ENCODE measurements at places on chromosomes 5 and 9.

DNA sequence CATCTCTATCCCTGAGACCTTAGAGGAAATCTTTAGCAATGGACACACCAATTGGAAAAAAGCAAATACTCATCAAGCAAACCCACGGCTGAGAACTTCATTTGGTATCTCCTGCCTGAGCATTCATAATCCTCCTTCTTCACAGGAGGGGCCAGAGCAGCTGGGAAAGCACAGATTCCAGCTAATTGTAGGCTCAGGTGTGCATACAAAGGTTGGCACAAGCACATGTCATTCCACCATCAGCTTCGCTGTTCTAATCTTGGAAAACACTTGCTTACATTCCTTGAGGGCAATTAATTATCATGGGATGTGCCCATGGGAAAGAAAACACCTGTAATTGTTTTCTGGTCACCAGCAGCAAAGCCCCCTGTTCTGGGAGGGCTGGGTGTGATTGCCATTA is 376.6 kb downstream of the SPOCK1 start:
- DNase-seq: no peak

GRCh38 chr5:132877938-132878337 is 4.5 kb downstream of the LEAP2 start:
- no peak for DNase-seq

DNA sequence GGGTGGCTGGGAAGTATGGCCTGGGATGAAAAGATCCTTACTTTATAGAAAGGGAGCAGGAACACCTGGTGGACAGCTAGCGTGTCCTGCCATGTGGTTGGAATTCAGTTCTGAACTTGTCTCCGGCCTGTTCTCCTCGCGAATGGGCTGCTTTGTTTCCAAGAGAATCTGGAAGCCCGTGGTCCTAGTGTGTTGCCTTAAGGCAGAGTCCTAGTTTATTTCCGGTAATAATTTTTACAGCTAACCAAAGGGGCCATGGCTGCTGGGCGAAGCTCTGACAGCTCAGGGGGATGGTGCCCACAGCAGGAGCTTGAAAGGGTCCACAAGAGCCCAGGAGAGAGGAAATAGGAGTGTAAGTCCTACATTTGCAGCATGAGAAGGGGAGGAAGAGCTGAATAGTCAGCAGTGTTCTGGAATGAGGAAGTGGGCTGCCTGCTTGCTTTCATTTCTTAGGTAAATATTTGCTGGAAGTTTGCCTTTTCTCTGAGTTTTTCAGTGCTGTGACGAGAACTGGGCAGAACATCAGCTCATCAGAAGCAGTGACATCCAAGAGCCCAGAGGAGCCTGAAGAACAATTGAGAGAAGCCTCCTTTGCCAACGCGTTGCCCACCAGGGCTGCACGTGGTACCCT is 13.1 kb upstream of the IGFBPL1 start:
- peak; percentile 23 for DNase-seq

DNA sequence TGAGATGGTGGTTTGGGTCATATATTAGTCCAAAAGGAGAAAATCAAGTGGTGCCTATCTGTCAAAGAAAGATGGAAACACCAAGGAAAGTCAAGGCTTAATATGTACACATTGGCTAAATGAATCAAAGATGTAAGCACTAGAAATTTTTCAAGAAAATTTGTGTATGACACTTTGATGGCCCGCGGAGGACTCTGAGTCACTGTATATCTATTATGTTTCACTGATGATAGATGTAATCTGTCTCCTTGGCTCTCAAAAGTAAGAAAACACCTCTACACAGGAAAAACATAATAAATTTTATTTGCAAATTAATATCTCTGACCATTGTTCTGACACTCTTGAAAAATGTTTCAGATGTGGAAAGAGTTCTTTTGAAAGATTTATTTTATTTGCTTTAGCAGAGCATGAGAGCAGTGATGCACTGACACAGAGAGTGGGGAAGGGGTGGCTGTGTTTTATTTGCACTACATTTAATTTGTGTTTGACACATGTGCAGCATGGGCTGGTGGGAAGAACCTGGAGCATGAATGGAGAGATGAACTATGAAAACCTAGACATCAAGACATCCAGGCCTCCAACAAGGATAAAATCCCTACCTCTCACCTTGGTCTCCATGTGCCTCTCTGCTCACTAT is 180.8 kb upstream of the GAS1 start:
- no peak for DNase-seq

GRCh38 chr5:166004006-166004405 is 2287.4 kb upstream of the WWC1 start:
- no peak for DNase-seq

DNA sequence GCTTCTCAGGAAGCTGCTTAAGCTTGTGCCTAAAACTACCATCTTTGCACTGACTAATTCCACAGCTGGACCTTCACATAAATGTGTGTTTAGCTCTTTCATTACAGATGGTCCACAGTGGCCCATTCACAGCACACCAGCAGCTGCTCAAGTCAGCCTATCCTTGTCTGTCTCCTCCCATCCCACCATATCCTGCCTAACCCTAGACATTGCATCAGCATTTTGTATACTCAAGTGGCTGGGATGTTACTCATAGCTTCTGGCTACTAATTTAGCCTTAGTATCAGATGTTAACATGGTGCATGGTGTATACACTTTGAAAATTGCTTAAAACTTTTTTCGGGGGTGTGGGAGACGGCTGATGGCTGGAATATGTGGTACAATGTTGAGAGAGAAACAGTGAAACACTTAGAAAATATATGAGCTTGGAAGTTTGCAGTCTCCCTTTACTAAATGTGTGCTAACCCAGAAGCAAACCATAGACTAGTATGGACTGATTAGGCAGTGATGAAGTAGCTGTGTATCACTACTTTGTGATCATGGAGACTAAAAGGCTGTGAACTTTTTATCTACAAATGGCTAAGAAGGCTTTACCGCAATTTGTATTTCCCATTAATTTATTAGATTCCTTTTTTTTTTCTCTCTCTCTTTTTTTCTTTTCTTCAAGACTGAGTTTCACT is 83.1 kb downstream of the JMY start:
- DNase-seq: peak; percentile 3

DNA sequence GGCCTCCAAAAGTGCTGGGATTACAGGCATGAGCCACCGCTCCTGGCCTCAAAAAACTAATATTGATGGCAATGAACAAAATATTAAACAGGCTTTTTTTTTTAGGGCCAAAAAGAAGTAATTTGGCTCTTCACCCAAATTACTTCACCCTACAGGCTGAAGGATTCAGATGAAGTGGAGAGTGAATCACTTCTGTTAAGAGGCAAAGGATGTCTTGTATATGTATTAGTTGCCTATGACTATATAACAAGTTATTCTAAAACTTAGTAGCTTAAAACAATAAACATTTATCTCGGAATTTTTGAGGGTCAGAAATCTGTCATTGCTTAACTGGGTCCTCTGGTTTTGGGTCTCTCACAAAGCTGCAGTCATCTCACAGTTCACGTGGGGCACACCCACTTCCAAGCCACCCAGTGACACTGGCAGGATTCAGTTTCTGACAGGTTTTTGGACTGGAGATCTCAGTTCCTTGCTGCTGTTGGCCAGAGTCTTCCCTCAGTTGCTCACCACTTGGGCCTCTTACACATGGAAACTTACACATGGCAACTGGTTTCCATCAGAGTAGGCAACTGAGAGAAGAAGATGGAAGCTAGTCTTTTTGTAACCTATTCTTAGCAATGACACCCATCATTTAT is 66.7 kb downstream of the IQGAP2 start:
- DNase-seq: peak; percentile 46

DNA sequence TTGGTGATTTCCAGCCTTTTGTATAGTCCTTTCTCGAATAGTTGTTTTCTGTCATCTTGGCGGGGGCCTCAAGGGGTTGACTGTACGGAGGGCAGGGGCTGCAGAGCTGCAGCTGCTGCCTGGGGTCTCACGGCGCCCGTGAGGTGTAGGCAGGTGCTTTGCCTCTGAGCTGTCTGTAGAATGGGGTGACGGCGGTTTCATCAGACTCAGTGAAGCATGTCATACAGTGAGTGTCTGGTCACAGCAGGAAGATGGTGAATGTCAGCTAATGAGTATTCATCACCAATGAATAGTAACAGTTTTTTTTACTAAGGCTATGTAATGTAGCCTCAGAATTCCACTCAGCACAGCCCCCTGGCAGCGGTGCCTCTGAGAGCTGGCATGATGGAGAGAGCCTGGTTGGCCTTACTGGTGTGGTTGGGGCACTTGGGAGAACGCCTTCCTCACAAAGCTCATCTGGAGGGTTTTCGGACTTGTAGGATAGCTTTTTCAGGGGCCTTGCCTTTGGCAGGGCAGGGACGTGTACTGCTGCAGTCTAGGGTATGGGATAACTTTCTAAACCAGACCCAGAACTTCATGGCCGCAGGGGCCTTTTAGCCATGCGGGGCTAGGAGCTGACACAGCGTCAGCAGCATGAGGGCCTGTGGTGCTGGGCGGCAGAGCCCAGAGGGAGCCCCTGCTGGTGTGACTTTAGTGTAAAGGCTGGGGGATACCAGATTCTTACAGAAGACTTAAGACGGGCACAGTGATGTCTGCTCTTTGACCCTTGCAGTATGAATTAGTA is 15.0 kb downstream of the TENT4A start:
- DNase-seq: no peak

GRCh38 chr9:86953181-86953580 is 5.9 kb upstream of the GAS1 start:
- DNase-seq: no peak

- no peak for DNase-seq
These were observed 38.5 kb upstream of the OR2S2 start for GRCh38 chr9:35996358-35996970.

GRCh38 chr9:37324261-37324683 is 98.2 kb upstream of the GRHPR start:
- no peak for DNase-seq

GRCh38 chr9:124870723-124871122 is 8.8 kb downstream of the ARPC5L start:
- no peak for DNase-seq

DNA sequence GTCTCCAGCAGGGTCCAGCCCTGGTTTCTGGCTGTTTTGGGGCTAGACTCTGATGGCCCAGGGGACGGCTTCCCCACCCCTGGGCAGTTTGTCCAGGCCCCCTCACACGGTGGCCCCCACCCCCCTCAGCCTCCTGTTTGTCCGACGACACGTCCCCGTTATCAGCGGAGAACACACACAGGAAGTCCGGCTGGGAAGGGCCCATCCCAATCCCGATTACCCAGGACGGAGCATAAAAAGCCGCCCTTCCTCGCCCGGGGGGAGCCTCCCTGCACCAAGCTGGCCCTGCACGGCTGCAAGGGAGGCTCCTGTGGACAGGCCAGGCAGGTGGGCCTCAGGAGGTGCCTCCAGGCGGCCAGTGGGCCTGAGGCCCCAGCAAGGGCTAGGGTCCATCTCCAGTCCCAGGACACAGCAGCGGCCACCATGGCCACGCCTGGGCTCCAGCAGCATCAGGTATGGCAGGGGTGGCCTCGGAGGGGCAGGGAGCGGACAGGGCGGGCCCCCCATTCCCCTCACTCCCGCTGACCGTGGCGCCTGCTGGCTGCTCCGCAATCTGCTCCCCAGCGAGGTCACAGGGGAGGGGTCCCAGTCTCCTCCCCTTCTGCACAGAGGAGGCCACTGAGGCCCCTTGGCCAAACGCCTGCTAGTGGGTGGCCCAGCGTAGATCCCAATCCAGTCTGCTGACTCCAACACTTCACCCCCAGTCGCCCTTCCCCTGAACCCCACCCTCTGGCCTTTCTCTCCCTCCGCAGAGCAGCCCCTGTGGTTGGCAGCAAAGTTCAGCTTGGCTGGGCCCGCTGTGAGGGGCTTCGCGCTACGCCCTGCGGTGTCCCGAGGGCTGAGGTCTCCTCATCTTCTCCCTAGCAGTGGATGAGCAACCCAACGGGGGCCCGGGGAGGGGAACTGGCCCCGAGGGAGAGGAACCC is at the start of gene EGFL7:
EGFL7 (plus strand) TSS at position 261 of the 926 bp plus-strand sequence. CDS start 5,367 bp downstream, outside the sequence.
- DNase-seq: no peak

- peak; percentile 90 for DNase-seq
These were observed 57.9 kb downstream of the DOCK8 start for GRCh38 chr9:272251-273213.

GRCh38 chr9:9045072-9045471 is 1245.5 kb upstream of the DMAC1 start:
- no peak for DNase-seq

DNA sequence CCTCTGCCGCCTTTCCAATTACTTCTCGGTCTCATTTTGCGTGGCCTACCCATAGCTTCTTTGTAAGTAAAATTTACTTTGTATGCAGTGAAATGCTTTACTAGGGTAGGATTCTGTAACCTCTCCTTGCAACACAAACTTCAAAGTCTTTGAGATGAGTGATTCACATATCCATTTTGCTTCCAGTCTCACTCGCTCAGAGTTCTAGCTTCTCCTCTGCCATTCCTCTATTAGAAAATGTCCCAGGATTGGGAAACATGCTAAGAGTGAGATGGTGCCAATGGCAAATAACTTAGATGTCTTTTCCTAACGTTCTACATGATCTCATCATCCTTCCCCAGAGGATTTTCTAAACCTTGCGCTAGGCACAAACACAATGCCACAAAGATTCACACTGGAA is 270.5 kb upstream of the SLC30A5 start:
- DNase-seq: no peak

DNA sequence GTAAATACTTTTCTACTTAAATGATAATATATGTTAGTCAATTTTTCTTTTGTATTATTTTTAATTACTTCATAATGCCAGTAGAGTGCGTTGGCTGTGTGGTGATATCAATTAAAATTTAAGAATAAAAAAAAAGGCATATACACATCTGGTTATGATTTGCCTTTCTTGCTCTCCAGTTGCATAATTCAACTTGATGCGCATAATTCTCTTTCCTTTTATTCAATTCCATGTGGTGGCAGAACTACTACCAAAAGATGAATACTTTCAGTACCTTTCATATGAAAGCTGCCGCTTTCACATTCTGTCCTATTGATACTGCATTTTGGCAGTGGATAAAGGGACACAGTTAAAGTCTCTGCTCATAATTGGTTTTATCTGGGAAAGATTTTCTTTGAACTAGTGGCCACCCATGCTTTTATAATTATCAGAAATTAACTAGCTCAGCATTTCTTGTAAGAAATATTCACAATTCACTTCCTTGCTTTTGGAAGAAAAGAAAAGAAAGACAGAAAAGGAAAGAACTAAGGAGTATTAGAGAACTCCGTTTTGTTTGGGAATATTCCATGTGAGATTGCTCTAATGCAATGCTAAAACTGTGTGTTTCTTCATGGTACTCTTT is 12.3 kb upstream of the ADGRV1 start:
- no peak for DNase-seq

GRCh38 chr5:81601919-81602318 is 149.0 kb downstream of the SSBP2 start:
- DNase-seq: no peak

DNA sequence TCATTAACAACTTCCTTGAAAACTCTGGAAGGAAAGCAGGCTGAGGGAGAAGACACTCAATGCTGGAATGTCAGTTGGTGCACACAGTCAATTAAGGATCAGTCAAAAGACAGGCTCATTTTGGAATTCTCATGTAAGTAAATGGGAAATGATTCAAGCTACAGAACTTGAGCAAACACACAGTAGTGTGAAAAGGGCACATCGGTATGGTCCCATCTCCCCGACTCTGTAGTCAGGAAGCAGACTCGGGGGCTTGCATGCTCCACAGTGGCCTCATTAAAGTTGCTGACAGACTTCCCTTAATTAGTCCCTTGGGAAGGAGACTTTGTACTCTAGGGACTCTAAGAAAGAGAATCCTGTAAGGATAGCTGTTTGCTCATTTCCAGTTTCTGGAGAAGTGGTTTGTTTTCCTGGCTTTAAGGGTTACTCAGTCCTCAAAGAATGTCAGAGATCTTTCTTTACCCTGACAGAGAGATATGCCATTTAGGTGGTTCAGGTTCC is 339.2 kb downstream of the ADAMTS6 start:
- DNase-seq: no peak

Measured in suppressor macrophage treated with lipopolysaccharide for 4 hours (primary cell).